Renal pelvis (tissue), 12 donors: ENCODE measurements at places on chromosomes 12 and 14. TPM values are rescaled to one million over a fixed set of nuclear protein-coding genes. Genes with fewer than 3 reads are reported as not detected.

The KIF5A gene
- polyA plus RNA-seq: 0.41 TPM

The OVCH1 gene
- polyA plus RNA-seq: 0.26 TPM

The FOXG1 gene
- polyA plus RNA-seq: 0.43 TPM

The GLIPR1 gene
- polyA plus RNA-seq: 13.2 TPM

The ACVR1B gene
- polyA plus RNA-seq: 65.8 TPM

DNA sequence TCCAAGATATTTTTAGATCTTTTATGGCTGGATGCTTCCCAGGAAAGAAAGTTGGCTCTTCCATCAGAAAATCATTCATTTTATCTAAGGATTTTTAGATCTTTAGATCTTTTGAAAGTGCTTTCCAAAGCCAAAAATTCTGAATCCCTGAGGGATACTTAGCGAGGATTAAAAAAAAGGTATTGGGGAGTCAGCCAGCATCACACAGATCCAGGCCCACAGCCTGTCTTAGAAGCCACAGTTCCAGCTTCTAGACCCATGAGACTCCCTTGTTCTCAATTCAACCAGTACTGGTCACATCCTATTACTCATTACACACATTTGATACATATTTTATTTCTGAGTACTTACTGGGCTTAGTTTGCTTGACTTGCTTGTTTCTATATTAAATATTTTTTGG lies 49.9 kb downstream of the TSPAN8 start:
- no peak for DNase-seq

GRCh38 chr14:34983148-34983760 lies 462 bp downstream of the SRP54 start:
- DNase-seq: no peak

- DNase-seq: no peak
These were observed 161.5 kb downstream of the RPS29 start for GRCh38 chr14:49424436-49425331.

DNA sequence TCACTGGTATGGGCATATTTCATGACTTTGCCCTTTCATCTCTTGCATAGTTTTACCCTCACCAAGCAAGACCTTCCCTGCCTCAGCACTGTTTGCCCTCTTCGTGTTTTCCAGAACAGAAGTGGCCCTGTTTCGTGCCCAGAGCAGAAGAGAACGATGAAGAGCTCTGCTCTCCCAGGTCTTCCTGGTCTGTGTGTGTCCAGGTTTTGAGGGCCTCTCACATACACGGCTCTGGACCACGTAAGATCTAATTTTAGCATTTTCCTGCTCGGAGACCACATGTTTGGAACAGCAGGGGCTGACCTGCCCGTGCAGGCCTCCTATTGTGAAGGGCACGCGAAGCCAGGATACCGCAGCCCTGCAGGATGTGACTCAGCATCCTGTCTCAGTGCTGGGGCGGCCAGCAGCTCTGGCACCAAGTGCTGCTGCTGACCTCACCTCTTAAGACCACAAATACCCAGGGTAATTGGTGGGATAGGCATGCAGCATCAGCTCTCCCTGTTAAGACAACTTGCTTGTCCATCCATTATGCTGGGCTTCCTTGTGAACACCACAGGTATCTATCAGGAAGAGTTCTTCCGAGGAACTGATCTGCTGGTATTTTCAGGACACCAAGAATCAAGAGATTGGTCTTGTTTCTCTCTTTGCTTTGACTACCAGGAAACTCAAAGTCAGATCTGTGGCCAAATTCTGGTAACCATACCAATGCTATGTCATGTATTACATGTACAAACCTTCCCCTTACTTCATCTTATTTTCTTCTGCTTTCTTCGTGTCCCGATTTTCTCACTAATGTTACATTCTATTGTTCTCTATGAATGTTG lies 19.0 kb downstream of the SSH1 start:
- DNase-seq: no peak

- DNase-seq: no peak
These were observed 139.9 kb downstream of the DUSP6 start for GRCh38 chr12:89212339-89212771.

- DNase-seq: no peak
These were observed 196.1 kb upstream of the CDKN3 start for GRCh38 chr14:54200726-54201125.
